RPMI7951 (cell line): ENCODE measurements at places on chromosomes 16 and 17. TPM values are rescaled to one million over a fixed set of nuclear protein-coding genes. Genes with fewer than 3 reads are reported as not detected.

The FLYWCH1 gene
- total RNA-seq: 7.9 and 13.5 TPM in 2 replicates

The MMP28 gene
- not detected in 2 replicates for total RNA-seq

The ANKFN1 gene
- 1.1 and 2.2 TPM in 2 replicates for total RNA-seq

The KRTAP2-1 gene
- 0.48 TPM in 1 of 2 replicates, not detected in the other for total RNA-seq

The C17orf50 gene
- total RNA-seq: not detected in 2 replicates

The CCL1 gene
- total RNA-seq: not detected in 2 replicates

The TRAPPC2L gene
- 48.7 and 55.3 TPM in 2 replicates for total RNA-seq
